ENCODE measurements at places on chromosomes 1 and 21.

- no peak for DNase-seq
Observed at GRCh38 chr1:66334318-66334717, 199.6 kb upstream of the SGIP1 start.

DNA sequence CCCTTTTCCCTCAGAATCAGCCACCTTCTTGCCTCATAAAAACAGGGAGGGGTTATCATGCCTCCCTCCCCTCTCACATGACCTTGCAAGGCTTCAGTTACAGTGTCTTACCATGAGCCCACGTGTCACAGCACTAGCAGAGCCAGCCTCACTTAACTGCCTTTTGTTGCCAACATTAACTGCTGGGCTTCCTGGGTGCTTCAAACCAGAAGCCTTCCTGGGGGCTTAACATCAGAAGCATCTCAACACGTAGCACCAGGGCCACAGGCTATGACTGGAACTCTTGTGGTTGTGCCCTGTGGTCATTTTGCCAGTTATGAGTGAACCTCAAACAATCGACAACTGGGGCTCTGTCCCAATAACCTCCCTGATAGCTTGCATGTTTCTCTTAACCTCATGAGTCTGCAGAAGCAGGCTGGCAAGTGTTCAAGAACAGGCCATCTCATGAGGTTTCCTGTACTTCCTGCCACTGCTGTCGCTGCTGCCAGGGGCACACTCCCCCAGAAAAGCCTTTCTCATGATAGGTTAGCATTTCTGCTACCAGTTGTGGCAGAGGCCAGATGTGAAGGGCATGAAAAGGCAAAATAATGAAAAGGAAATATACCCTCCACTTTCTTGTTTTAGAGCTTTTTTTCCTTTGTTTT is 132.2 kb downstream of the GLUL start:
- DNase-seq: peak; percentile 51

- no peak for DNase-seq
Observed at GRCh38 chr1:232578651-232579195, 51.2 kb downstream of the SIPA1L2 start.

DNA sequence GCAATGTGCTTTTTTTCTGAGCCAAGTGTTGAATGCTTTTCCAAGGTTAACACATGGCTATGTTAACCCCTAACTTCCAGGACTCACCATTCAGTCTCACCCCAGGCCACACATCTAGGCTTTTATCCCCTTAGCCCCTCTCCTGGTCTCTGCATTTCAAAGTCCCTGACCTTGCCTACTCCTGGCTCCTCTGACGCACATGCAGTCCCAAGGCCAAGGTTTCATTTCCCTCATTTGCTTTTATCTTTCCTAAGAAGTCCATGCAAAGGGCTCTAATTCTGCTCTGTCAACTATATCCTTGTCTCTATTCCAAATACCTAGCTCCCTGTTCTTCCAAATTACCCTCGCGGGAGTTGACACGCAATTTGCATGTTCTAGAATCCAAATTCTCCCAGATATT is 25.4 kb downstream of the SLC30A10 start:
- no peak for DNase-seq

- DNase-seq: no peak
Observed at GRCh38 chr1:86156566-86157455, at the start of gene COL24A1. TSS of gene COL24A1 (minus strand) at chr1:86156772. CDS start at chr1:86156396, 376 bp downstream.

DNA sequence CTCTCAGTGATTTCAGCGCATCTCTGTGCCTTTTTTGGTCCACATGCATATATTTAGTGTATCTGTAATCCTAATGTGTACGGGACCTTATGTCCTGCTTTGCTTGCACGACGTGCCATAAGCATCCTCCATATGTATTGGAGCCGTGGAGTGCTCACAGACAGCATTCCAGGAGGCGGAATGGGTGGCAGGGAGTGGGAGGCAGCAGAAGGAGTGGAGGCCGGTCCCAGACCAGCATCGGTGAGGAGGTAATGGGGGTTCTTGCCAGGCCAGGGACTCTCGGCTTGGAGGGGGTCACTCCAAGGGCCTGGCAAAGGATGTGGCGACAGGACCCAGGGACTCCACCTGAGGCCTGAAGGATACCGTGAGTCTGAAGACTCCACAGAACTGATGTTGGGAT is 185.0 kb downstream of the CAMTA1 start:
- DNase-seq: no peak

DNA sequence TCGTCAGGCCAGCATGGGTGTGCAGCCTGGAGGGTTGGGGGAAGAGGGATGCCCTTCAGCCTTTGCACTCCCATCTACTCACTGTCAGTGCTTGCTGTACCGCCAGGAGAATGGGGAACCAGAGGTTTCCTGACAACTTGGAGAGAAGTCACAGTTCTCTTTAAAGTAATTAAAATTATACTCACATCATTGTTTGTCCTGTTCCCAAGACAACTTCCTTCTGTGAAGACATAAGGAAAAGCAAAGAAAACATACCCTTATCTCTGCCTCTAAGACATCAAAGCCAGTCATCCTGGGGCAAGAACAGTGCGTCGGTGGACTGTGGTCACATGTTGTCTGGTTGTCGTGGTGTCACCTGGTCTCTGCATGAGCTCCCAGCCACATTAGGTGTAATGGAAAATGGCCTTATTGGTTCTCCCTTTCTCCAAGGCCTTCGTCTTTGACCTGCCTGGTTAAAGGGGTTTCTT is 17.6 kb downstream of the TRAF5 start:
- DNase-seq: no peak

GRCh38 chr1:245926888-245927287 is 580.2 kb downstream of the SMYD3 start:
- no peak for DNase-seq

- no peak for DNase-seq
Observed at GRCh38 chr1:5744341-5744740, 247.9 kb downstream of the NPHP4 start.

GRCh38 chr1:180248731-180249681 is 18.9 kb downstream of the LHX4 start:
- DNase-seq: no peak

- no peak for DNase-seq
Observed at GRCh38 chr1:22168412-22168973, 25.6 kb upstream of the WNT4 start.

- no peak for DNase-seq
Observed at GRCh38 chr1:85447006-85447943, 17.7 kb downstream of the DDAH1 start.

GRCh38 chr1:230270559-230271281 is 155.4 kb downstream of the PGBD5 start:
- no peak for DNase-seq

DNA sequence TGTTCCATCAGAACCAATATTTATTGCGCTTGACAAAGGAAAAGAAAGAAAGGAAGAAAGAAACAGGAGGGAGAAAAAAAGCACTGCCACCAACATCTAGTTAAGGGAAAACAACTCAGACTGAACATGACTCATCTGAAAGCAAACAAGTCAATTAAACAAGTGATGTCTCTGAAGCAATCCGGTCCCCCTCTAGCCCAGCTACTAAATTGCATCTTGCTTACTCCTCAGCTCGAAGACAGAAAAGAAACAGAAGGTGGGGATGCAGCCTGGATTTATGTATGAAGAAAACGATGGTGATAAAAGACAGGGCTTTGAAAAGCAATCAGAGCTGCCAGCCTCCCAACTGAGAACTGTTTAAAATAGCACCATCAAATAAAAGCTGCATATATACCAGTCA is 188.2 kb downstream of the OMA1 start:
- no peak for DNase-seq

DNA sequence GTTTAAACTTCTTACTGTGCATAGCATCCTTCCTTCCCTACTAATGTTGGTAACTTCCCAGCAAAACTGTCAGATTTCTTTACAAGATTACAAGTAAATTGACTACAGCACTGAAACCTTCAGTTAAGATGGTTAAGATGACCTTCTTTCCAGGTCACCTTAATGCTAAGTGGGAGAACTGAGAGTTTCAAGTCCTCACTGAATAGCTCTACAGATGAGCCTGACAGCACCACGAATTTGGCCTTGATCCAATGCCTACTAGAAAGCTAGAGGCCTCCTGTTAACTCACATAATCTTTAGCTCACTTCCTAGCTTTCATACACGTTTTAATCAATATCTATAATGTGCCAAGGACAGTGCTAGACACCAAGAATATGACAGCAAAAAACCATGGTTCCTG is 276.0 kb upstream of the PLD5 start:
- no peak for DNase-seq

- no peak for DNase-seq
Observed at GRCh38 chr1:32889731-32890278, 3.5 kb downstream of the HPCA start.

DNA sequence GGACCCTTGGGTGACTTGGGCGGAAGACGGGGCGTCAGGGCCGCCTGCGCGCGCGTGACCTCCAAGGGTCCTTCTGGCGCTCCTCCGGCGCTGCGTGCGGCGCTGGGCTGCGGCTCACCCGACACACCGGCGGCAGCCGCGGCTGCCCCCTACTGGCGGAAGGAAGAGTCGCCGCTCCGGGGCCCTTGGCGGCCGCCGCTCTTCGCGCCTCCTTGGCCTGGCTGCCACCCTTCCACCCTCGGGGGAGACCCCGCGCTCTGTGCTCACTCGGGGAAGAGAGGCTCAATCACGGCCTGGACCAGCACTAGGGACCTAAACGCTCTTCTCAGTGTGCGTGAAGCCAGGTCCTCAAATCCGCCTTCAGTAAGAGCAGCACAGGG is 89.7 kb downstream of the DMRTA2 start:
- DNase-seq: no peak

- DNase-seq: no peak
Observed at GRCh38 chr1:187847531-187847930, 1018.8 kb downstream of the PLA2G4A start.

- no peak for DNase-seq
Observed at GRCh38 chr1:114550336-114550735, 31.1 kb downstream of the BCAS2 start.

DNA sequence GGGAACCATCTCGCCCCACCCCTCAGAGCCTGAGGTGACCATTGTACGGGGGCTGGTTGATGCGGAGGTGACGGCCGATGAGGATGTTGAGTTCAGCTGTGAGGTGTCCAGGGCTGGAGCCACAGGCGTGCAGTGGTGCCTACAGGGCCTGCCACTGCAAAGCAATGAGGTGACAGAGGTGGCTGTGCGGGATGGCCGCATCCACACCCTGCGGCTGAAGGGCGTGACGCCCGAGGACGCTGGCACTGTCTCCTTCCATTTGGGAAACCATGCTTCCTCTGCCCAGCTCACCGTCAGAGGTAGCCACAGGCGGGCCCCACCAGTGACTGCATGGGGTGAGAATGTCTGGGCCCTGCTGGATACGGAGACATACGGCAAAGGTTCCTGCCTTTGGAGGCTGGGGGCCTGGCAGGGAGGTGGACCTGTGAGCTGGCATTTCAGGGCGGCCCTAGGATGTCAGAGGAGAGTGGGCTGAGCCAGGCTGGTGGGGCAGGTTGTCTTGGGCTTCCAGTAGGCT is 98.5 kb downstream of the TRIM11 start:
- no peak for DNase-seq

- no peak for DNase-seq
Observed at GRCh38 chr1:101071470-101071891, 45.9 kb upstream of the DPH5 start.

- no peak for DNase-seq
Observed at GRCh38 chr1:38489844-38490270, 369.7 kb downstream of the RRAGC start.

DNA sequence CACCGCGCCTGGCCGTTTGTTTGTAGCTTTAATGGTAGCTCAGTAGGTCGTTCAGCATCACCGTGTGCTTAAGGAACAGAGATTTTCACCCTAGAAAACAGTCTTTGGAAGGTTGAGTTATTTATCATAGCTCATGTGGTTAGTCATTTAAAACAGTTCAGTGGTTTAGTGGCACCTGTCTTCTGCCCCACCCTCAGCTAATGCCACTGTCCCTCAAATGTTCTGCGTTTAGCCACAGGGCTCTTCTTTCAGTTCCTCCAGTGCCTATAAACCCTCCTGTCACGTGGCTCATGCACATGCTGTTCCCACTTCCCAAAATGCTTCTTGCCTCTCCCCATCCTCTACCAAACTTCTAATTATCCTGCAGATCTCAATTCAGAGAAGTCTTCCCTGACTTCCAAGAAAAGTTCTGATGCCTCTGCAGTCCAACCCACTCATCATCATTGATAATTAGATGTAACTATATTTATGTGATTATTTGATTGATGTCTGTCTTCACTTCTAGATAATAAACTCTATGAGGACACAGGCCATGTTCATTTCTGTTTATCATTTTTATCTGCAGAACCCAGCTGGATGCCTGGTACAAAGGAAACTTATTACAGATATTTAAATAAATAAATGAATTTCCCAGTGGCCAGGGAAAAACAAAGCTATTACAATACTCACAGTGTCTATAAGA is 14.4 kb upstream of the DIPK1A start:
- DNase-seq: no peak

- no peak for DNase-seq
Observed at GRCh38 chr1:54977533-54978297, 2.7 kb upstream of the TMEM61 start.

DNA sequence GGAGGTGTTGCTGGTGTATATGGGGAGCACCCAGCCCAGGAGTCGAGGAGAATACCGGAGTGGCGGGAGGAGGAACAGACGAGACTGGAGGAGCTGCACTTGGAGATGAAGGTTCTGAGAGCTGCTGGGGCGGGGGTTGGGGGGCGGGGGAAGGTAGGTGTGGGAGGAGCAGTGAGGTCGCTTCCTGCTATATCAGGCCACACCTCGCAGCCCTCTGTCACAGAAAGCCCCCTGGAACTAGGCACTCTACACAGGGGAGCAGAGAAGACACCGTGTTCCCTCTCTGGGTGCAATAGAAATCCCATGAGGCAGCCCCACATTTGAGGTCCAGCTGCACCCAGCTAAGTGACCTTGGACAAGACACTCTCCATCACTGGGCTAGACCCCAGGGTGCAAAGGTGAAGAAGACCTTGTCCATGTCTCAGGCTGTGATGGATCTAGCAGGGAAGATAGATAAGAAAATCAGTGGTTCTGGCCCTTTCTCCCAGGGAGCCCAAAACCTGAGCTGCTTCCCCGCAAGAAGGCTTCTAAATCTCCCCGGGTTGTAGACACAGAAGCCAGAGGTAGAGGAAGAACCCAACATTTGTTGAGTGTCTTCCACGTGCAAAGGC is 155.8 kb upstream of the EDN2 start:
- DNase-seq: no peak

DNA sequence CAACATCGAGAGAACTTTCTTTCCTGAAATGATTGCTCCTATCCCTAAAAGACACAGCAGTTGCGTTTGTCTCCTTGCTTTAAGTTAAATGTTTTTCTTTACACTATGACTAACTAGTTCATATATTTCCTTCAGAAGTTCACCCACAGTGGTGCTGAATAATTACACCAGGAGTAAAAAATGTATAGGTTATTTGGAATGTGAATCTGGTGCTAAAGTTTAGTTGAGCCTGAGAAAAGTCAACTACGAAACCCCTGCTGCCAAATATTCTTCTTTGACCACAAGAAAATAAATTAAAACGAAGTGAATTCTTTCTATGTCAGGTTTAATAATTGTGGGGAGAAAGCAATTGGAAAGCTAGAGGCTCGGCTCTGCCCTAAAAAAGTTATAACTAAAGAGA is 52.8 kb downstream of the C4BPA start:
- DNase-seq: no peak

DNA sequence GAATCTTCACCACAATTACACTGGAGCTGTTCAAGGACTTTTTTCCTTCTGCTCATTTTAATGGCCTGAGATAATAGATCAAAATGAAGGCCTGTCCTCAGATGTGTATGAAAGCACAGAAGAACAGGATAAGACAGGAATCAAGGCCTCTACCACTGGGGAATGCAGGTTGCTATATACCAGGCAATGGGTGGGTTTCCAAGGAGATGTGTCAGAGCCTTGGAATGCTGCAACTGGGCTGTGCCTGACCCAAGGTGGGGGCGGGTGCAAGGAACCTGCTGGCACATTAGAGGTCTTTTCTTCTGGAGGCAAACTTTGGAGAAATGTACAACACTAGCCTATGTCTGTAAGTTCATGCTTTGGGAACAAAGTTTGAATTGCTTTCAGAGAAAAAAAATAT is 21.7 kb upstream of the LAMC2 start:
- peak; percentile 63 for DNase-seq
